Sigmoid colon (tissue), 7 donors: ENCODE measurements at places on chromosomes 2 and 18. TPM values are rescaled to one million over a fixed set of nuclear protein-coding genes. Genes with fewer than 3 reads are reported as not detected.

- DNase-seq: no peak
- H3K4me1 ChIP-seq: no peaks in the 10 kb centered on the region
- H3K36me3 ChIP-seq: no peaks in the 10 kb centered on the region
- no peaks in the 10 kb centered on the region for H3K27me3 ChIP-seq
- no peak overlapping the region for H3K27ac ChIP-seq
Measured at GRCh38 chr18:59980188-59980637, 80.4 kb downstream of the PMAIP1 start.

DNA sequence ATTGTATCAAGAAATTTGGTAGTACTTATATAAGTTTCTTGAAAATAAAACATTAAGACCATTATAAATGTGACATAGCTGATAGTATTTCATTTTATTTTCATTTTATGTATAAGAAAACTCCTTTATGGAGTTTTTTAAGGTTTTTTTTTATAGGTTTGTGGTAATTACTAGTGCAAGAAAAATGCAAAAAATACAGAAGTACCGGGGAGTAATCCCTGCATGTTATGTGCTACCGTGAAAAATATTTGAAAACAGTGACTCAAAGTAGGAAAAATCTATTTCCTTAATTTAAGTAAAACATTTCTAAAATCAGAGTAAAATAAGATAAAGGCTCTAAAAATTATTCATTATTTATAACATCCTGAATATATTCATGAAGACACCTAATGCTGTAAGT is 21.6 kb downstream of the ZSWIM2 start:
- H3K27ac ChIP-seq: no peak overlapping the region
- no peaks in the 10 kb centered on the region for H3K36me3 ChIP-seq
- H3K4me3 ChIP-seq: no peak overlapping the region
- H3K27me3 ChIP-seq: no peaks in the 10 kb centered on the region

GRCh38 chr2:128279786-128280157 is 38.9 kb downstream of the HS6ST1 start:
- H3K27ac ChIP-seq: peak overlapping the region; percentile 49
- H3K27me3 ChIP-seq: no peaks in the 10 kb centered on the region
- H3K36me3 ChIP-seq: no peaks in the 10 kb centered on the region
- H3K4me1 ChIP-seq: peaks cover 40% of the 10 kb centered on the region
- DNase-seq: peak; percentile 62

- H3K36me3 ChIP-seq: no peaks in the 10 kb centered on the region
- no peak overlapping the region for H3K4me3 ChIP-seq
- no peaks in the 10 kb centered on the region for H3K27me3 ChIP-seq
- peaks cover 20% of the 10 kb centered on the region for H3K4me1 ChIP-seq
Measured at GRCh38 chr2:231348173-231348572, 47.3 kb upstream of the B3GNT7 start.

CHRND gene
- not detected for total RNA-seq

GRCh38 chr2:3430172-3430571 is 50.7 kb downstream of the TRAPPC12 start:
- no peak overlapping the region for H3K4me3 ChIP-seq
- no peak overlapping the region for H3K27ac ChIP-seq
- no peaks in the 10 kb centered on the region for H3K4me1 ChIP-seq
- no peaks in the 10 kb centered on the region for H3K27me3 ChIP-seq
- no peak for DNase-seq

DNA sequence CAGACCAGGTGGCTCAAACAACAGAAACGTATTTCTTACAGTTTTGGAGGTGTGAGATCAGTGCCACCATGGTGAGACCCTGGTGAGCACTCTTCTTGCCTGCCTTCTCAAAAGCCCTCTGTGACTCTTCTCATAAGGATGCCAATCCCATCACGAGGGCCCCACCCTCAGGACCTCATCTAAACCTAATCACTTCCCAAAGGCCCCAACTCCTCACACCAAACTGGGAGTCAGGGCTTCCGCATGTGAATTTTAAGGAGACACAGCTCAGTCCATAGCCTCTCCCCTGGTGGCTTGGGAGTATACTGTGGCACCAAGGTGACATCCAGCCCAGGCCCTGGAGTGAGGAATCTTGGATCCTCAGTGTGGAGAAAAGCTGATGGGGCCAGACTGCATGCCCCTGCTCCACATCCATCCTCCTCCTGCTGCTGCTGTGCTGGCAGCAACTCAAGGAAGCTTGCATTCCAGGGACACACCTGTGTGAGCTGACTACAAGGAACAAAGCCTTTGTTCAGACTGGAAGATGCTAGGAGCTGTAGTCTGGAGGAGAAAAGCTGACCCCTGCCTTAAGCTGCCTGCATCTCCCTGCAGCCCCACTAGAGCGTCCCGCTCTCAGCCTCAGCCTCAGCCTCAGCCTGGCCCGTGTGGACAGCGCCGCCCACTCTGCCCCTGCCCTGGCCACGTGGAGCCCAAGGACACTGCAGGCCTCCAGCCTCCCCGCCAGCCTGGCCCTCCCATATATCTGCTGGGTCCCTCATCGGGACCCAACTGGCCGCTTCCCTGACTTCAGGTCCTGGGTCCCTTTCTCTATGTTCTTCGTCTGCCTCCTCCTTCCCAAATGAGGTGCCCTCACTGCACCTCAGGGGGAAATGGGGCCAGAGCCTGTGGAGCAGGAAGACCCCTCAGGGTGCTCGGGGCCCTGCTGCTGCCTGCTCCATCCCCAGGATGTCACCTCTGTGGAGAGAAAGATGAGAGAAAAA is 87.8 kb upstream of the RAB6C start:
- no peaks in the 10 kb centered on the region for H3K36me3 ChIP-seq
- DNase-seq: peak; percentile 19
- no peak overlapping the region for H3K27ac ChIP-seq
- no peak overlapping the region for H3K4me3 ChIP-seq
- H3K27me3 ChIP-seq: no peaks in the 10 kb centered on the region
- H3K4me1 ChIP-seq: no peaks in the 10 kb centered on the region

DNA sequence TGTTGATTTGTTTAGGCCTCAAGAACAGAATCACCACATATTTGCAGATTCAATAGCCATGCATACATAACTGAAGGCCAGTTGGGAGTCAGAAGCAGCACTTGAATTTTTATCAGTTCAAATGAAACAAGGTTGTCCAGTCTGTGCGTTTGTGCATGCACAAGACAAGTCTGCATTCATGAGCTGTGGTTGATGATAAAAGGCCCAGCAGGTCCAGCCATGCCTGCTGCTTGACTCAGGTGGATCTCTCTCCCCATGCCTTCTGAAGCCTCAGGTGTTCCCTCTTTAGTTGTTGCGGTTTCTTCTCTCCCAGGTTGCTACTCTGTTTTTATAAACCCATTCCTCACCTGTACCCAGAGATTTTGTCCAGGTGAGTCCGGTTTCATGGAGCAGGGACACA is 124.5 kb downstream of the CCDC102B start:
- no peaks in the 10 kb centered on the region for H3K4me1 ChIP-seq
- DNase-seq: no peak
- no peaks in the 10 kb centered on the region for H3K27me3 ChIP-seq

- no peak overlapping the region for H3K4me3 ChIP-seq
- H3K4me1 ChIP-seq: no peaks in the 10 kb centered on the region
- no peak for DNase-seq
- H3K36me3 ChIP-seq: no peaks in the 10 kb centered on the region
Measured at GRCh38 chr2:33617989-33618388, 18.9 kb upstream of the FAM98A start.

DNA sequence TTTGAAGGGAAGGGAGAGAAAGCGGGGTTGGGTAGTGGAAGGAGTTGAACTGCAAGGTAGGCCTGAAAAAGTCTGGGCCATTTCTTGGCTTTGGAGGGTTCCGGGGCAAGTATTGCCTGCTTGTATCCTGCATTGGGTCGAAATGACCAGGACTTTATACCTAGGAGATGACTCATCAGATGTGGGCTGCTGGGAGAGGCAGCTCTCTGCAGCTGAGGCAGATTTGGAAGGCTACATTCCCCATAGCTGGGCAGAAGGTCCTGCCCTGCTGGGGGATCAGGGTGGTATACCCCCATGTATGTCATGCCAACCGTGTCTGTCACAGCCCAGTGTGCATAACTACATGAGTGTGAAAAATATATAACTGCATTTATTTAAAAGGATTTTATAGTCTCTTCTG is 171.8 kb upstream of the SPRED2 start:
- no peaks in the 10 kb centered on the region for H3K27me3 ChIP-seq
- H3K4me3 ChIP-seq: no peak overlapping the region
- peaks cover 29% of the 10 kb centered on the region for H3K4me1 ChIP-seq
- no peaks in the 10 kb centered on the region for H3K36me3 ChIP-seq
- DNase-seq: no peak
- no peak overlapping the region for H3K27ac ChIP-seq

GKN1 gene
- total RNA-seq: not detected

CD8B2 gene
- total RNA-seq: not detected

DNA sequence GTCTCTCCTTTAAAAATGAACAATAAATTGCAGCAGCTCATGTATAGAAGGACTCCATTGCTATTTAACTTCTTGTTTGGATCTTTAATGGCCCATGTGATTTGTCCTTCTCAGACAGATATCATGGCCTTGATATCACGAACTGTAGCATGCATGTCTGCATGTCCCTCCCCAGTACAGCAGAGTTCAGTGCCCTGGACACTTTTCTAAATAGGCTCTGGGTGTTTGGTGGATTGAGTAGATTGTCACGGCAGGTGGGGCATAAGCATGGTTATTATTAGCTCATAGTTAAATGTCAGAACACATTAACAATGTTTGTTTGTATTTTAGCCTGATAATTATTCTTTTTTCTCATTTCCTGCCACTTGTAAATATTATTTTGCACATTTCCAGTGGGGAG is 118.3 kb downstream of the LRRTM1 start:
- no peak for DNase-seq
- no peak overlapping the region for H3K27ac ChIP-seq
- H3K36me3 ChIP-seq: no peaks in the 10 kb centered on the region
- H3K4me3 ChIP-seq: no peak overlapping the region
- H3K27me3 ChIP-seq: no peaks in the 10 kb centered on the region

CYTIP gene
- 2.5 TPM for total RNA-seq

DNA sequence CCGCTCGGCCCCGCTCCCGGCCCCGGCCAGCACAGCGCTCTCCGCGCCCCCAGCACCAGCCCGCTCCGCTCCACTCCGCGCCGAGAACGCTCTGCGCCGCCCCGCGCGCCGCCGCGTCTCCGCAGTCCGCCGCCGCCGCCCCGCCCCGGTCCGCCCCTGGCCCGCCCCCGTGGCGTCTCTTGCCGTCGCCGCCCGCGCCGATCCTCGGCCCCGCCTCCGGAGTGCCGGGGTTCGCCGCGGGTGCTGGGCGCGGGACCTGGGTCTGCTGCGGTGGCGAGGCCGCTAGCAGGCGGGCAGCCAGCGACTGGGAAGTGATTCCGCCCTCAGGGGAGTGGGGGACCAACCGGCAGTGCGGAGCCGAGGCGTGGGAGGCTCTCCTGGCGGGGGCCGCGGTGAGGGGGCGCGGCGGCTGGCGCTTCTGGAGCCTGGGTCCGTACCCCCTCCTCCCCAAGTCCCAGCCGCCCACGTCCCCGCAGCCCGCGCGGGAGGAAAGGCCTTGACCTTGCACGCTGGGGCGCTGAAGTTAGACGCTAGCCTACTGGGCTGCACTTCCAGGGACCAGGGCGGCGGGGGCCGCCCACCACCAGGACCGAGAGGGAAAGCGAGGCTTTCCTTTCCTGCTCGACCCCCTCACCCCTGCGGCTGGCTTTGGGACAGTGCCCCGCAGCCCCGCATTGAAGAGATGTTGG is at the start of gene HS6ST1:
TSS of gene HS6ST1 (minus strand) at position 93 of the 689 bp plus-strand sequence. CDS start 305 bp downstream, outside the sequence.
- H3K27ac ChIP-seq: peak within 1 kb of the TSS; percentile 63
- H3K4me1 ChIP-seq: no peaks in the 10 kb centered on the region
- no peaks in the 10 kb centered on the region for H3K36me3 ChIP-seq
- H3K4me3 ChIP-seq: peak within 1 kb of the TSS; percentile 87
- no peaks in the 10 kb centered on the region for H3K27me3 ChIP-seq

- no peak overlapping the region for H3K4me3 ChIP-seq
- no peaks in the 10 kb centered on the region for H3K27me3 ChIP-seq
- no peak for DNase-seq
- no peaks in the 10 kb centered on the region for H3K4me1 ChIP-seq
- no peaks in the 10 kb centered on the region for H3K36me3 ChIP-seq
Measured at GRCh38 chr2:123362671-123363440, 662.2 kb upstream of the CNTNAP5 start.

GRCh38 chr2:54979321-54980044 is 70.8 kb downstream of the RTN4 start:
- H3K4me3 ChIP-seq: no peak overlapping the region
- H3K4me1 ChIP-seq: no peaks in the 10 kb centered on the region
- H3K27ac ChIP-seq: no peak overlapping the region
- no peak for DNase-seq
- H3K36me3 ChIP-seq: no peaks in the 10 kb centered on the region

KIF3C gene
- total RNA-seq: 6.9 TPM

DNA sequence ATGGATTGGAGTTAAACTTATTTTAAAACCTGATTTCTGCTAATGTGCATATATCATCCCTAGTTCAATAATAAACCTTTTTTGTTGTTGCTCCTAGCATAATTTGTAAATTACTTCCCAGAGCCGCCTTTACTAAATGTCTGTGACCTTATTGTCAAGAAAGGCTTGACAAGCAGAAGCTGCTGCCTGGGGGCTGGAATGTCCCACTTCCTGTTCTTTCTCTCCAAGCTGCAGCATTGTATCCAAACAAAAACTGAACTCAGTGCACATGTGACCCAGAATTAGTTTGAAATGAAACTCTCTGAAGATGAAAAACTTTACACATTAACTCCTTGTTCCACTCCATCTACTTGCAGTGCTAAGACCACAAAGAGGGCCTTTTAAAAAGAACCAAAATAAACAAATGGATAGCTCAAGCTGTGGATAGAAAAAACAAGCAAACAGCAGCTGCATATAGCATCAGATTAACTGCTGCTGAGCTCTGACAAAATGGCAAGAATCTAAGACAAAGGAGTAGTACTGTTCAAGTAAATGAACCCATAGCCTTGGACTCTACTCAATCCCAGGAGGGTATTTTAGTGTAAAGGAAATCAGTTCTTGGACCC is 99.8 kb upstream of the NEUROD1 start:
- no peaks in the 10 kb centered on the region for H3K4me1 ChIP-seq
- H3K36me3 ChIP-seq: no peaks in the 10 kb centered on the region
- H3K4me3 ChIP-seq: no peak overlapping the region

- H3K27ac ChIP-seq: no peak overlapping the region
- DNase-seq: no peak
Measured at GRCh38 chr18:13482618-13482945, 243.8 kb downstream of the FAM210A start.

ITGAV gene
- 68.1 TPM for total RNA-seq

IL37 gene
- not detected for total RNA-seq

SIX2 gene
- total RNA-seq: not detected

DNA sequence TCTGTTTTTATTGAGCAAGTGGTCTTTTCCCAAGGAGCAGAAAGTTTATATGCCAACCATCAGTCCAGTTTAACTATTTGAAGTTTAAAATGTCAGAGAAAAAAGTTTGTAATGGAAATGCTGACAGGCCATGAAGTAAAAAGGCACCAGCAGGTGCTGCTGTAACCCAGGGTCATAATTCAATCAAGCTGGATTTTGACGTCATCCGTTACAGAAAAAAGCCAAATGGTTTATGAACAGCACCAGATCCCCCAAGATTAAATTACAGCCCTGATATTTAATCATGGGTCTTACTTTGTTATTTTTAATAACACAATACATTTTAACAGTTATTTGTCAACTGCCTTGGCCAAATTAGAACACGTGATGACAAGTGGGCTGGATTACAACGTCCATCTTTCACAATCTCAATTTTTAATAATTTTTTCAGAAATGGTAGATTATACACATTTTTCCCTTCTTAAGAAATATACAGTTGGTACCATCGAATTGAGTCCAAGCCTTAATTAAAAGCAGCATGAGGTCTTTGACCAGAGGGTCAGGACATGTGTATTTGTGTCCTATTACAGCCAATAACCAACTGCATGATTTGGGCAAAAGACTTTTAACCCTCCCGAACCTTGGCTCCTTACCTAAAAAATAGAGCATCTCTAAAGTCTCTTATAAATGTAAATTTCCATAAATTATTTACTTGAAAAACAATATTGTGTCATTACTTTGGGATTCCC is 10.0 kb downstream of the TCF4 start:
- no peaks in the 10 kb centered on the region for H3K27me3 ChIP-seq
- no peak for DNase-seq
- H3K27ac ChIP-seq: no peak overlapping the region
- H3K4me3 ChIP-seq: no peak overlapping the region

GLI2 gene
- total RNA-seq: 6.4 TPM

POTEJ gene
- not detected for total RNA-seq
